ENCODE measurements at places on chromosomes 3 and 15.

DNA sequence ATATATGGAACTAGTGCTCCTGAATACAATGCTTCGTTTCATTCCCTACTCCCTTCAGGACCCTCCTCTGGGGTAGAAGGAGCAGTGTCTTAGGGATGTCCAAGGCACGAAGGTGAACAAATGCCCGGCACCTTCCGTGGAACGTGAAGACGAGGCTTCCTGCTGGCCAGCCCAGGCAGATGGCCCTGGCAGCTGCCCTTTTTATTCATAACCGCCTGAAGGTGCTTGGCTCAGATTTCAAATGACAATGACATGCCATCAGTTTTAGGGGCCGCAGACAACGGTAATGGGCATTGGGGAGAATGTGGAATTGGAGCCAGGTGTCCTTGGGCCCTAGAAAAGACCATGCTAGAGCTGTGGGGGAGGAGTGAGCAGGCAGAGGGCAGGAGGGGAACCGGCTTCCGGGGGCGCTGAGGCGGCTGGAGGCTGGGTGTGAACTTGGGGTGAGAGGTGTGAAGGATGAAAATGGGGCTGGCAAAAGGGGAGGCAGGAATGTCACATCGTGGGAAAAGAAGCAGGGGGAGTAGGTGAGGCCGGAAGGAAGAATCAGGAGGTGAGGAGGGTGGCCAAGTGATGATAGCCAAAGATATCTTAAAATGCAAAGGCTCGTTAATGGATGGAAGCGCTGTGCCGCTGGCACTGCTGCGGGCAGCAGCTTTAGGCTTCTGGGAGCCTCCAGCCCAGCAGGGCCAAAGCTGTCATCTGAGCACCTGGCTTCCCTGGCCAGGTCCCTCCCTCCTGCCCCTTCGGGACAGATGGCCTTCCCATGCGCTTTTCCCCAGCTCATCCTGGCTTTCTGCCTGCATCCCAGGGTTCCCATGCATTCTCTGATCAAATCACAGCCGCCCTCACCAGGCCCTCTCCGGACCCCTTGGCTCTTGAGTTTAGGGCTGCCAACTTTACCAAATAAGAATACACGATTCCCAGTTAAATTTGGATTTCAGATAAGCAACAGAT, 93.7 kb downstream of the TMEM266 start:
- no peak for DNase-seq

GRCh38 chr3:132311316-132311715, 5.9 kb upstream of the ACP3 start:
- no peak for DNase-seq

DNA sequence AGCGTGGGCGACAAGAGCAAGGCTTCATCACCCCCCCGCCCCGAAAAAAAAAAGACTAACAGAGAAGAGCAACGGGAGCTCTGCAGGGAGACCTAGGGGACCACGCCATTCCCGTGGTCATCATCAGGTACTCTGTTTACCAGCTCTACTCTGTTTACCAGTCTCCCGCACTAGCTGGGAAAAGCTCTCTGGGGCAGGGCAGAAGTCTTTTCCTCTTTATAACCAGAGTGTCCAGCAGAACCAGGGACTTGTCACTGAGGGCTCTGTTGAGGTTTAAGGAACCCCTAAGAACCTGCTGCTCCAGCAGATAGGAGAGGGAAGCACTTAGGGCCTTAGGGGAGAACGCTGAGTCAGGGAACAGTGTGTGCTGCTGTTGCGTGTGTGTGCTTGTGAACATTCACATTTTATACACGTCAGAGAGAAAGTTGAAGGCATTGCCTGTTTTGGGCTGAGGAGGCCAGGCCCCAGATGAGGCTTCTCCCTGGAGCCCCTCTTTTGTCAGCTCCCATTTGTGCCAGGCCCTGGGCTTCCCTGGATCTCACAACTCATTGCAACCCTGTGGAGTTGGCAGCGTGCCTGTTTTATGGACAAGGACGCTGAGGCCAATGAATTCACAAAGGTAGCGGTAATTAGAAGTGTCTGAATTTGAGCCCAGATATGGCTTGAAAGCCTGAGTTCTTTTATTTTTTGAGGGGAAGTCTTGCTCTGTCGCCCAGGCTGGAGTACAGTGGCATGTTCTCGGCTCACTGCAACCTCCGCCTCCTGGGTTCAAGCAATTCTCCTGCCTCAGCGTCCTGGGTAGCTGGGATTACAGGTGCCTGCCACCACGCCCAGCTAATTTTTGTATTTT, 24.2 kb upstream of the ERICH6 start:
- DNase-seq: no peak

- peak; percentile 33 for DNase-seq
Measured at GRCh38 chr3:59212128-59212779, 162.4 kb upstream of the CFAP20DC start.

DNA sequence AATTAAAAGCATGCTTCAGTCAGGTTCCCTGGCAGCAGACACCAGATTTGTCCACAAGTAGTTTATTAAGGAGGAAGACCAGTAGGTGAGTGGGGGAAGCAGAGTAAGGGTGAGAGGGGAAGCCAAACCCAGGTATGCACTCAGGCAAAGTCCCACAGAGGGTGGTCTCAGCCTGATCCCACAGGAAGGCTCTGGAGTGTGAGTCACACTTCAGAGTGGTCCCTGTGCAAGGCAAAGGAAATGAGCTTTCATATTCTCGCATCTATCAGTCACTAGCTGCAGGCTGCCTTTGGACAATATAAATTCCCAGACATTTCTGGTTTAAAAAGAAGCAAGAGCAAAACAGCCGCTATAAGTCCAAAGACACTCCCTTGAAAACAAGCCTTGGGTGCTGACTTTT, 78.5 kb downstream of the TRANK1 start:
- DNase-seq: no peak

DNA sequence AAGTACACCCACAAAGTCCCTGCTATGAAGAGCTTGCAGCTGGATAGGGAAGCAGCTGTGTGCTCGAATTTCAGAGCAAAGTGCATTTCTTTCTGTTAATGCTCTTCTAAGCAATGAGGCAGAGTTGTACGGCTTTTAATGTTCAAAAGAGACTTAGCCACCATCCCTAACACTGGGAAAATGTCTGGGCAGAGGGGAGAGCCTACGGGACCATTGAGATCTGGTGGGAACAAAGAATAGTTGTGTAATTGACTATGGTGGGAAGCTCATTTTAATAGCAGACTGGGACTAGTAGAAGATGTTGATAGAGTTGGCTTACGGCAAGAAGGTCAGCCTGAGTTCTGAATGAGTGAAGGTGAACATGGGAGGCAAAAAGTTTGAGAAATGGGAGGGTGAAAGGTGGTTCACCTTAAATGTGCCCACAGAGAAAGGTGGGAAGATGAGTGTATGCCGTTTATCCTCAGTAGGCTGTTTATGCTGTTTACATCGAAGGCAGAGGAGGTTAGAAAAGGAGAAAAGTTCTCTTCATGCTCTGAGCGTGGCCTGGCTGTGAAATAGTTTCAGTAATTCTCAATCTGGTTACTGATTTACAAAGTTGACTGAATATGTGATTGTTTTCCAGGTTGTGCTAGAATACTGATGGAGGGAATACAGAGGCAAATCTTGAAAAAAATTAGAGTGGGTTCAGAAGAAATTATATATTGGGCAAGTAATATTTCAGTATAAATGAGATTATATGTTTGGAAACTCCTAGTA, 22.9 kb upstream of the UTS2B start:
- no peak for DNase-seq
